ENCODE measurements at places on chromosomes 1 and 21.
A peak's percentile ranks its signal among the peaks of the same experiment; 100 is the strongest.

- DNase-seq: no peak
Observed at GRCh38 chr1:232322162-232322734, 307.7 kb downstream of the SIPA1L2 start.

DNA sequence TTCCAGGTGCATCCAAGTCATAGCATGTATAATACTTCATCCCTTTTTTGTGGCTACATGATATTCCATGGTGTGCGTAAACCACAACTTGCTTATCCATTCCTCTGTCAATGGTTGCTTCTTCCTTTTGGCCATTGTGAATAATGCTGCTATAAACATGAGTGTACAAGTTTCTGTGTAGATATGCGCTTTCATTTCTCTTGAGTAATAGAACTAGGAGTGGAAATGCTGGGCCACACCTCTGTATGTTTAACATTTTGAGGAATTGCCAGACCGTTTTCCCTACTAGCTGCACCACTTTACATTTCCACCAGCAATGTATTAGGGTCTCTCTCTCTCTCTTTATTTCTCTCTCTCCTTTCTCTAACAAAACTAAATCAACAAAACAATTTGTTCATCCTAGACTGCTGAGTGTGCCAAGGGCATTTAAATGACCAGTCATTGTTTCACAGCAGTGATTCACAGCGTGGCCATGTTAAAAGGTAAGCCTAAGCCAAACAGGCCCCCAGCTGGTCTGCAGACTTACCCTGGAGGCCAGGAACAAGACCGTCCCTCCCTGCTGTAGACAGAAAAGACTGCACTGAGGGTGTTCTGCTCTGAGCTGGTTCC, 53.2 kb upstream of the LYST start:
- DNase-seq: no peak

GRCh38 chr1:247357052-247357780, 25.5 kb upstream of the ZNF496 start:
- DNase-seq: no peak

DNA sequence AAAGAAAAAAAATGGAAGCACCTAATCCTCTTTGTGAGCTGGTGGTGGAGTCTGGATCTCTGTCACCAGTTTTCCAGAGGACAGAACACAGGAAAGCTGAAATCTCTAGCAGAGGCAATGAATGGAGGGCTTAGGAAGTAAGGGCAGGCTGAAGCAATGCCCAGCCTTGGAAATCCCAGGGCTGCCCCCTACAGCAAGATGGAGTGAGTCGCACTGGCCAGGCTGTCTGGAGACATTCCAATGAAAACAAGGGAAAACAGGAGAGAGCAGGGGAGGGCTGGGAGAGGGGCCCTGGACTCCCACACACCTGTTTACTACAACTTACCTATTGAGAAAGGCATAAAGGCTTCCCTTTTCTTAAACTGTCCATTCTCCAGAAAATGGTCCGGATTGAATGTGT, 25.9 kb downstream of the CYP2J2 start:
- DNase-seq: no peak

DNA sequence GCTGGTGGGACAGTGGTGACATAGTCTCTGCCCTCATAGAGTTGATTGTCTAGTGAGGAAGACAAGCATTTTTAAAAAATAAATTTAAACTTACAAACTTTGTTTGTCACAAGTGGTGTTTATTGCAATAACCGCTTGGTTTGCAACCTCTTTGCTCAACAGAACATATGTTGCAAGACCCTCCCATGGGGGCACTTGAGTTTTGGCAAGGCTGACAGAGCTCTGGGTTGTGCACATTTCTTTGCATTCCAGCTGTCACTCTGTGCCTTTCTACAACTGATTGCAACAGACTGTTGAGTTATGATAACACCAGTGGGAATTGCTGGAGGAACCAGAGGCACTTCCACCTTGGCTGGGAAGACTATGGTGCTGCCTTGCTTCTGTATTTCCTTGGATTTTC, 58.4 kb downstream of the LAMC2 start:
- DNase-seq: no peak

- DNase-seq: no peak
Observed at GRCh38 chr1:109637446-109637845, 17.8 kb downstream of the AMPD2 start.

DNA sequence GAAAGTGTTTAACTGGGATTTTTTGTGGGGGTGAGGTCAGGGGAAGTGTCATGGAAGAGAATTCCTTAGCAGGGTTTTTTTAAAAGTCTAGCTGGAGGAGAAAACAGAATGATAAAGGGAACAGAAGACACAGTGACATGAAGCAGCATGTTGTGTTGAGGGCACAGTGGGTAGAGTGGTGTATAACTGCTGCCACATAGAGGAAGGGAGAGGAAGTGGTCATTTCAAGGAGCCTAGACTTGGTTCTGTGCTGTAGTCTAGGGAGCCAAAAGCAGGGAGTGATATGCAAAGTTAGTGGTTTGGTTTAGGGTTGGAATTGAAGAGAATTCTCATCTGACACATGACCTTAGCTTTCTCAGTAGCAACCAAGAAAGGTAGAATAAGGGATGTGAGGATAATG, 10.2 kb downstream of the EEIG2 start:
- DNase-seq: peak; percentile 42

- no peak for DNase-seq
Observed at GRCh38 chr1:248805876-248806275, 19.8 kb downstream of the SH3BP5L start.

GRCh38 chr1:161314201-161314981, at the start of gene SDHC:
Gene SDHC (plus strand): TSS chr1:161314381. CDS start chr1:161314406, 25 bp downstream.
- peak; percentile 94 for DNase-seq

DNA sequence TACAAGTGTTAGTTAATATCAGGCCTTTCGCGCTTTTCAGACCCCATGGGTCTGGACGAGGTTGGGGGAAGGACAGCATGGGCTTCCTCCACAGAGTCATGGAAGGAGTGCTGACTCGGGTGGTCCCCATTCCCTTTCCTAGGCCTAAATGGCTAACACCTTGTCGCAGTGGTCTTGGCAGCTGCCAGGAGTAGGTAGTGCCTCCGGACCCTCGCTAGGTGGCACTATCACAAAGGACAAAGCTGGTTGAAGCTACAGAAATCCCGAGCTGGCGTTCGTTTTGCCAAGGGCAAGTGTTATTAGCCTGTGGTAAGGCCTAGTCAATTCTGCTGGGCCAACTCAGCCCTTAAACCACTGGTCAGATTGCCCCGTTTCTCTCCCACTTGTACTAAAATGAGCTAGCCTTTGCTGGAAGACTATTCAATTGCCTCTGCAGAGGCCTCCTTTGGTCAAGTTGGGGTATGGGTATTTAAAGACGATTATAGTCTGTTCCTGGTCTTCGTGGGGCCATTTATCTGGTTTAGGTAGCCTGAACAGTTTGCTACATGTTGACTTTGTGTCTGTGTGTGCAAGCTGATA, 1.1 kb upstream of the UBE2Q1 start:
- DNase-seq: peak; percentile 76

- no peak for DNase-seq
Observed at GRCh38 chr1:204704794-204705492, 19.4 kb upstream of the LRRN2 start.

DNA sequence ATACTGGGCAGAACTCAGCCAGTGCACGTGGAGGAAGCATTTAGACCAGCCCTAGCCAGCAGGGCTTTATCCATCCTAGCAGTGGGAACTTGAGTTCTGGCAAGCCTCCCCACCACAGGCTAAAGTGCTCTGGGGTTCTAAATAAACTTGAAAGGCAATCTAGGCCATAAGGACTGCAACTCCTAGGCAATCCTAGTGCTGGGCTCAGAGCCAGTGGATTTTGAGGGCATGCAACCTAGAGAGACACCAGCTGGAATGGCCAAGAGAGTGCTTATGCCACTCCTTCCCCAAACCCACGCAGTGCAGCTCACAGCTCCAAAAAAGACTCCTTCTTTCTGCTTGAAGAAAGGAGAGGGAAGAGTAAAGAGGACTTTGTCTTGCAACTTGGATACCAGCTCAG, 70.5 kb upstream of the APOBEC4 start:
- no peak for DNase-seq
